ENCODE measurements at places on chromosomes 7 and 10.
A peak's percentile ranks its signal among the peaks of the same experiment; 100 is the strongest.

- no peaks in the 10 kb centered on the region for H3K4me1 ChIP-seq
- no peaks in the 10 kb centered on the region for H3K27me3 ChIP-seq
- no peak overlapping the region for H3K4me3 ChIP-seq
- no peak overlapping the region for H3K27ac ChIP-seq
These were observed 161.5 kb downstream of the GPR158 start for GRCh38 chr10:25336330-25336729.

GRCh38 chr10:46555713-46556514, 544 bp downstream of the GPRIN2 start:
- no peaks in the 10 kb centered on the region for H3K36me3 ChIP-seq
- no peak for DNase-seq

GRCh38 chr7:20193242-20193777, 23.9 kb downstream of the MACC1 start:
- H3K27ac ChIP-seq = no peak overlapping the region
- no peak overlapping the region for H3K4me3 ChIP-seq
- peaks cover 4% of the 10 kb centered on the region for H3K36me3 ChIP-seq
- DNase-seq = no peak

DNA sequence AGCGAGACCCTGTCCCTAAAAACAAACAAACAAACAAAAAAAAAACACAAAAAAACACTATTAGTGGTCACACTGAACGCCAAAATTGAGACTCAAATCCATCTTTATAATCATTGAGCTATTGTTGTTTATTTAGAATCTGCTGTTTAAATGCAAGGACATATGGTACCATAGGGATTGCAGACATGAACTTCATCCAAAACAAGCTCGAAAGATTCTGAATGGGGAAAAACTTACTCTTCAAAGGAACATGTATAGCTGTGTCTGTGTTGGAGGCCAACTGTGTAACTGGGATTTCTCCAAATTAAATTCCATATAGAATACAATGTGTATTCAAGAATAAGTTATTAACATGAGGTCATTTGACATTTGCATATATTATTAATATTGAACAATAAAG, 74.7 kb upstream of the GPR158 start:
- H3K27ac ChIP-seq = no peak overlapping the region
- no peaks in the 10 kb centered on the region for H3K4me1 ChIP-seq
- H3K4me3 ChIP-seq = no peak overlapping the region
- DNase-seq = no peak

DNA sequence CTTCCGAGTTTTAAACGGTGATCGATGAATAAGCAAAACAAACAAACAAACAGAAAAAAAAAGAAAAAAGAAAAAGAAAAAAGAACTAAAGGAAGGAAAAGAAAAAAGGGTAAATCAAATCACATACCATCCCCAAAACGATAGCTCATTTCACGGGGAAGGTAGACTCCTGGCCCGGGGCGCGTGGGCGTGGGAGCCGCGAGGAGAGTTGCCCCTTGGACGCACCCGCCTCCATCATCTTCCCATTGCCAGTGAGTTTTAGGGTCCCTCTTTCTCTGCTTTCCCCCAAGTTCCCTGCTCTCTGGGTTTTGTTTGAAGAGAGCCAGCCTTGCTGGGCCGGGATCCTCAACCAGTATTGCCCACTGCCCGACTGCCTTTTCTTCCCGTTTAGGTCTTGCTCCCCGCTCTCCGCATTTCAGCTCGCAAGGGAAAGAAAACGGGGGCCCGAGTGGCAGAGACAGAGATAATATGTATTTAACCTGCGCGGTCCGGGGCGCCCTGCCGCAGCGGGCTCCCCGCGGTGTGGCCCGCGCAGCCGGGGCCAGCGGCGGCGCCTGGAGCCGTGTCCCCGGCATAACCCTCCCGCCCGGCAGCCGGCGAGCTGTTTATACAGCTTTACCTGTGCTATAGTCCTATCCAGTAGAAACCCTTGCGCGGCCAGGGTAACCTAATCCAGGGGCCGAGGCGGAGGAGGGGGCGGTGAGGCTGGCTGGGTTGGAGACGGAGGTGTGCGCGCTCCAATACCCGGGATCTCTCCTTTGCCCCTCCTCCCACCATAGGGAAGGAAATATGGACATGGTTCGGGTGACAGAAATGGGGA, 5.2 kb upstream of the GATA3 start:
- H3K27ac ChIP-seq = peak overlapping the region; percentile 55
- peaks cover 86% of the 10 kb centered on the region for H3K27me3 ChIP-seq
- peak overlapping the region; percentile 63 for H3K4me3 ChIP-seq

DNA sequence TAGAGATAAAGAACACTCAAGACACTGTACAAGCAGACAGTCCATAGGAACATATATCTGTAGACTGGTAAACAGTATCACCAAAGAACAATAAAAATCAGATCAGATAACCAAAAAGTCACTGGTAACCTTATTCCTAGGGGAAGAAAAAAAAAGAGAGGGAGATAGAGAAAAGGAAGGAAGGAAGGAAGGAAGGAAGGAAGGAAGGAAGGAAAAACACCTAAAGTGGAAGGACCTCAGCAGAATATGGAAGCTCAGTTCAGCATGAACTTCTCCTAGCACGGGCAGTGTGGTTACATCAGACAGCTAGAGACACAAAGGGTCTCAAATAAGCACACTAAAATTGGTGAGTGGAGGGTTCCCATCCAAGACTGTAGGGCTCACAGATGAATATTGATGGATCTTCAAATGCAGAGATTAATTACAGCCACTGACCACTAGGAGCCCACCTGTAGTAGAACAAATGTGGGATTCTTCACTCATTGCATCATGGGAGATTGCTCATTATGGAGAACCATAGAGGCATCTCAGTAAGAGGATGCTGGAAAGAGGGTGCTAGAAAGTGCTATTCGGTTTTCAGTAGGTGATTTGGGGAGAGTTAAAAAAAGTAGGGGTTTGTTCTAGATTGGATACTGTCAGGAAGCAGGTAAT, 293.4 kb upstream of the C7orf33 start:
- H3K4me1 ChIP-seq = no peaks in the 10 kb centered on the region
- H3K27me3 ChIP-seq = peaks cover 6% of the 10 kb centered on the region
- no peaks in the 10 kb centered on the region for H3K36me3 ChIP-seq
- DNase-seq = no peak

- H3K27ac ChIP-seq = peak overlapping the region; percentile 94
- H3K4me1 ChIP-seq = peaks cover 70% of the 10 kb centered on the region
- DNase-seq = no peak
- peaks cover 15% of the 10 kb centered on the region for H3K27me3 ChIP-seq
These were observed 1.3 kb upstream of the CUEDC2 start for GRCh38 chr10:102433619-102434046.

DNA sequence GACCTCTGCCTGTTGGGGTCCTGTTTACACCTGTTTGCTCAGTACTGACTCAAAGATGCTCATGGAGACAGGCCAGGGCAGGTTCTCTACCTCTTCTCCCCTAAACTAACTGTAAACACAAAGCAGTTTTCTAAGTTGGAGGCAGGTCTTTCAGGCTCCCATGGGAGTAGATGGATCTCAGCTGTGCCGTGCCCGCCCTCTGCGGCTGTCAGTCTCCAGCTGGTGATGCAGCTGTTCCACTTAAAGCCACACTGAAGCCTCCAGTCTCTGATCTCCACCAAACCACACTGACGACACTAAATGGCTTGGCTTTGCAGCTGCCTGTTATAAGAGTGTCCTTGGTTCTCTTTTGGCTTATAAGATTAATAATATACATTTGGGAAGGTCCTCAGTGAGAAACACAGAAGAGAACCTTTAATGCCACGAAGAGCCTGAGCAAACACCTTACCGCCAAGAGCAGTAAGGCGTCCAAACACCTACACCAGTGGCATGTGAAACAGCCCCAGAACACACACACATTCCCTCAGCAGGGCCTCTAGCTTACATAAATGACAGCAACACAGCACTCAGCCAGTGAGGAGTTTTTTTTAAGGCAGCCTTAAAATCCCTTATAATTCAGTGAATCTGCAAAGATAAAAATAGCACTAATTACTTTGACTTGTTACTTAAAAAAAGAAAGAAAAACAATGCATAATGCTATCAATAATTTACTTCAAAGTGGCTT, 60.4 kb upstream of the KCNIP2 start:
- DNase-seq = no peak
- peaks cover 5% of the 10 kb centered on the region for H3K36me3 ChIP-seq
- no peak overlapping the region for H3K27ac ChIP-seq
- peaks cover 14% of the 10 kb centered on the region for H3K4me1 ChIP-seq
- H3K27me3 ChIP-seq = no peaks in the 10 kb centered on the region
- H3K4me3 ChIP-seq = no peak overlapping the region

- no peak overlapping the region for H3K27ac ChIP-seq
- H3K4me1 ChIP-seq = no peaks in the 10 kb centered on the region
- peaks cover 5% of the 10 kb centered on the region for H3K36me3 ChIP-seq
- no peaks in the 10 kb centered on the region for H3K27me3 ChIP-seq
These were observed 69.9 kb downstream of the HYCC1 start for GRCh38 chr7:22944022-22944421.

- no peak overlapping the region for H3K4me3 ChIP-seq
- no peaks in the 10 kb centered on the region for H3K27me3 ChIP-seq
- H3K27ac ChIP-seq = no peak overlapping the region
These were observed 739.0 kb upstream of the GALNT17 start for GRCh38 chr7:70392877-70393435.

DNA sequence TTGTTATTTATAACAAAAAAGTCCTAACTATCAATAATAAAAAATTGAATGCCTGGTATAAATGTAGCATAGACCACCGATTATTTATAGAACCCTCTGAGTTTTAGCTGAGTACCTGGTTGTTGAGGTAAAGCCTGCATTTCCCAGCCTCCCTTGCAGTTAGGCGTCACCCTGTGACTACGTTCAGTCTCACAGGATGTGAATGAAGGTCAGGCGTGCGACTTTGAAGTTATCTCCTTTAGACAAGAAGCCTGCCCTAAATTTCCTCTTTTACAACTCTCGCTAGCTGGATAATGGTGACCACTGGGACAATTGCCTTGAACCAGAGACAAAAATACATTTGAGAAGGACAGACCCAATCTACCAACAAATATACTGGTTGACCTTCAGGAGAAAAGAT, 67.5 kb upstream of the TES start:
- no peaks in the 10 kb centered on the region for H3K36me3 ChIP-seq
- H3K4me3 ChIP-seq = peak overlapping the region; percentile 7
- DNase-seq = peak; percentile 13
- H3K27ac ChIP-seq = no peak overlapping the region
- H3K27me3 ChIP-seq = no peaks in the 10 kb centered on the region

- no peak overlapping the region for H3K27ac ChIP-seq
- H3K4me3 ChIP-seq = no peak overlapping the region
- DNase-seq = no peak
- H3K36me3 ChIP-seq = no peaks in the 10 kb centered on the region
These were observed 1055.5 kb upstream of the GHITM start for GRCh38 chr10:83083831-83084230.

DNA sequence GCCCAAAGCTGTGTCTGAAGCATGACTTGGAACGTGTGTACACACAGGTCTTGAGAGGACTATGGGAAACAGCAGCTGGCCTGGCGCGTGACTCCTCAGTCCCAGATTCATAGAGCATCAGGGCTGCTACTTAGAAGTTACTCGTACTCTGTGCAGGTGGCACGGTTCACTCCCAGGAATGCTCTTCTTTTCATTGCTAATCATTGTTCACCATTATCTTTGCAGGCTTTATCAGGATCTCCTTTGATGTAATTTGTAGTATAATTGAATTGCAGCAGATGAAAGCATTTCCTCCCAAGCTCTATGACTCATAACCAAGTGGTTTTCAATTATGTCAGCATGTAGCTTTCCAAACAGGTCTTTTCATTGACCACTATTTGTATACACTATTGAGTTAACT, 938.9 kb downstream of the NRG3 start:
- no peak for DNase-seq
- H3K27me3 ChIP-seq = no peaks in the 10 kb centered on the region
- no peak overlapping the region for H3K4me3 ChIP-seq
- no peaks in the 10 kb centered on the region for H3K4me1 ChIP-seq
- no peak overlapping the region for H3K27ac ChIP-seq

DNA sequence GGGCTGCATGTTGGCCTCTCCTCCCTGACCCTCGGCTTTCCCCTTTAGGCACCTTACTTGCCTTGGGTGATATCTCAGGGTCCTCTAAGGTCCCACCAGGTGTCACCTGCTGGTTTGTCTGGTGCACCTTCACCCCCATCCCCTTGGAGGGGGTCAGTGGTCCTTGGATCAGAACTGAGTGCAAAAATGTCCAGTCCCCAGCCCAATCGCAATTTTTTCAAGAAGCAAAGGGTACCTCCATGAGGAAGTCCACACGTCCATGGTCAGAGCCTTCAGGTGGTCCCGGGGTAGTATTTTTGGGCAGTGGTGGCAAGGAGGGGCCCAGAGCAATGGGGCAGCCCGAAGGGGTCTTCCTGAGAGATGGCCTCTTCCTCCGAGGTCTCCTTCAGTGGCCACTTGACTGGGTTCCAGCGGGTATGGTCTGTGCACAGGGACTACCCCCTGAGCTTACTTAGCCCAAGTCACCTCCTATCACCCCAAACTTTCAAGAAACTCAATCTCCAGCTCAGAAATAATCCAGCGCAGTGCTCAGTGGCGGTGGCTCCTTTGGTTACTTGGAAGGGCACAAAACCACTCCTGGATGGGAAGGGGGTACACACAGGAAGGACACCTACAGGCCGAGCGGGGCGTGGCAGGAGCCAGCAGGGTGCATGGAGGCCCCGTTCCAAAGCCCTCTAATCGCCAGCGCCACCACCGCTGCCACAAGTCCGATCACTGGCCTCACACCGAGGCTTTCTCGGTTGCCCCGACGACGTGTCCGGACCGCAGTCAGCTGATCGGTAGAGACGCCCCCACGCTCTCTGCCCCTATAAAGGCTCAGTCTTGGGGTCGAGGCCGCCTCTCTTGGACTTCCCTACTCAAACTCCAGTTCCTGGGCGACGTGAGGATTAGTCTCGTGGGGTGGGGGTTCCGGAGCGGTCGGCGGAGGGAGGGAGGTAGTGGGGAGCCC, 4.5 kb downstream of the SAP25 start:
- no peaks in the 10 kb centered on the region for H3K36me3 ChIP-seq
- DNase-seq = peak; percentile 51
- peak overlapping the region; percentile 77 for H3K4me3 ChIP-seq
- peaks cover 21% of the 10 kb centered on the region for H3K4me1 ChIP-seq
- H3K27ac ChIP-seq = peak overlapping the region; percentile 82
- H3K27me3 ChIP-seq = peaks cover 22% of the 10 kb centered on the region

DNA sequence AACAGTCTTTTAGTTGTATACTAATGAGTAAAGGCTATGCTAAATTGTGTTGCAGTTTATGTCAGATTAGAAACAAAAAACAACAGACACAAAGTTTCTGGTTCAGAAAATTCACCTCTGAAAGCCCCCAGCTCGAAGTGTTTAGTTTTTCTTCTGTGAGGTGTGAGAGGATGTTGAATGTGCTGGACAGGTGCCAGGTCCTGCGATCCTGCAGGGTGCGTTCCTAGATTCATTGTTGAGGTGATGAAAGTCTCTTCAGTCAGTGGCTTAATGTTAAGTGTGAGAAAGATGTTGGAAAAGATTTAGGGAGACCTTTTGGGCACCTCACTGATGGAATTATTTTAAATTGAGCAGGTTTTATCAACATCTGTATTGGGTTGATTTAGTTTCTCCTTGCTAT, 287.3 kb downstream of the SDK1 start:
- no peak overlapping the region for H3K27ac ChIP-seq
- H3K36me3 ChIP-seq = no peaks in the 10 kb centered on the region
- peaks cover 10% of the 10 kb centered on the region for H3K27me3 ChIP-seq
- no peaks in the 10 kb centered on the region for H3K4me1 ChIP-seq

GRCh38 chr7:83355143-83355542, 192.5 kb upstream of the PCLO start:
- H3K4me3 ChIP-seq = no peak overlapping the region
- no peak overlapping the region for H3K27ac ChIP-seq
- no peaks in the 10 kb centered on the region for H3K36me3 ChIP-seq
- H3K4me1 ChIP-seq = no peaks in the 10 kb centered on the region
- H3K27me3 ChIP-seq = no peaks in the 10 kb centered on the region

GRCh38 chr7:149824301-149824741, 13.9 kb upstream of the ZNF862 start:
- H3K27me3 ChIP-seq = peaks cover 3% of the 10 kb centered on the region
- no peak for DNase-seq
- no peak overlapping the region for H3K4me3 ChIP-seq
- no peak overlapping the region for H3K27ac ChIP-seq
- H3K4me1 ChIP-seq = no peaks in the 10 kb centered on the region

All from immature natural killer cell (primary cell).